ENCODE measurements at places on chromosomes 6 and 20.
A peak's percentile ranks its signal among the peaks of the same experiment; 100 is the strongest.

DNA sequence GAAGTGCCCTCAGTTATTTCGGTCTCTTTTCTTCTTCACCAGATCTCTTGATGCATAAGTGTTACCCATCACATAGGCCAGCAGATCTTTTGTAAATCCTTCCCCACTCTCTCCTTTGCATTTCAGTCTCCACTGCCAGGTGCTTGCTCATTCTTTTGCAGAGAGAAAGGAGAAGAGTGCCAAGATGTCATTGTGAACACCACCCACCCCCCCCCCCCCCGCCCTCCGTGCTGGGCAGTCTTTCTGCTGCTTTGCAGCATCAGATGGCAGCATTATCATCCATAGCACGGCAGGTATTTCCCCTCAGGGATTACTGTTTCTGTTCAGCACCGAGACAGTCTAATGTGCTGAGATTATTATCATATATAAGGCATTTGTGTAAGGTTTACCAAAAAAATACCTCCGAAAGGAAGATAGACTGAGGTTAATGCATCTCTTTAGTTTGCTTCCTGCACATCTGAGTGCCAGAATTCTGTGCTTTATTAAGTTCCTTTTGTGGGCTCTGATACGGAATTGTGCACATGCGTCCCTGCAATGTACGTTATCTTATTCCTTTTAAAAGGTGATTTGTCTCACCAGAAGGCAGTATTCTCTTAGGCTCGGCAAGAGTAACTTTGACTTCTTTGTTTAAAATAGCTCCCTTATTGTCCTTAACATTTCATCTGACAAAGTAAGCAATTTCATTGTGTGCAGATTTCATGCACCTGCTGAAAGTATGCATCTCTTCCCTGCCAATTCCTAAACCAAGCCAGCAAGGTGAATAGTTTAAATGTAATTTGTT is 128.8 kb downstream of the PHACTR1 start:
- no peak for DNase-seq

- DNase-seq, result no peak
Measured at GRCh38 chr20:46209930-46210671, 92.0 kb downstream of the CD40 start.

DNA sequence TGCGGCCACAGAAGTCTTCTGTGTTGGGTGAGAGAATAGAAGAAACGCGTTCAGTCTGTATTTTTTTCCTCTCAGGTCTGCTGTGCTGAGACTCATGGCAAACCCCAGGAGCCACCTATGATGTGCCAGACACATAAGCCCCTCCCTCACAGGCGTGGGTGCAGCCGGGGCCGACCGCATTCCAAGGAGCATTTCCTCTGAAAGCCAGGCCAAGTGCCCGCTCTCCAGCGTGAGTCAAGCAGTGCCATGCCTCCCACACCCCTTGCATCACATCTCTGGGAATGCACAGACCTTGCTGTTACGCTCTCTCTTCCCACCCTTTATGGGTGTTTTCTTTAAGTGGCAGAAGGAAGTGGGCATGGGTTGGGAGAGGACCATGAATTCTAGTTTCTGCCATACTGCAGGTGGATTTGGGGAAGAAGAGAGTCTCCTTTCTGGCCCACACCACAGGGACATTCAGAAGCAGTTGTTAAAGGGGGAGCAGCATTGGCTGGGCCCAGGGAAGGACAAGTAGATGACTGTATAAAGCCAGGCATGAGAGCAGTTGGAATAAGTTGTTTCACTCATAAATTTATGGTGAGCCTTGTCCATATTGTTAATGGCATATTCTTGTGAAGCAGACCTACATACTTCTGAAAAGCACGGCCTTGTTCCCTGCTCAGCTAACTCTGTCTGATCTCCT is 37.1 kb upstream of the TFAP2A start:
- no peak for DNase-seq

- DNase-seq, result no peak
Measured at GRCh38 chr6:161242113-161242512, 31.7 kb downstream of the AGPAT4 start.

GRCh38 chr6:142944124-142945048 is 590 bp downstream of the HIVEP2 start:
- peak; percentile 94 for DNase-seq

DNA sequence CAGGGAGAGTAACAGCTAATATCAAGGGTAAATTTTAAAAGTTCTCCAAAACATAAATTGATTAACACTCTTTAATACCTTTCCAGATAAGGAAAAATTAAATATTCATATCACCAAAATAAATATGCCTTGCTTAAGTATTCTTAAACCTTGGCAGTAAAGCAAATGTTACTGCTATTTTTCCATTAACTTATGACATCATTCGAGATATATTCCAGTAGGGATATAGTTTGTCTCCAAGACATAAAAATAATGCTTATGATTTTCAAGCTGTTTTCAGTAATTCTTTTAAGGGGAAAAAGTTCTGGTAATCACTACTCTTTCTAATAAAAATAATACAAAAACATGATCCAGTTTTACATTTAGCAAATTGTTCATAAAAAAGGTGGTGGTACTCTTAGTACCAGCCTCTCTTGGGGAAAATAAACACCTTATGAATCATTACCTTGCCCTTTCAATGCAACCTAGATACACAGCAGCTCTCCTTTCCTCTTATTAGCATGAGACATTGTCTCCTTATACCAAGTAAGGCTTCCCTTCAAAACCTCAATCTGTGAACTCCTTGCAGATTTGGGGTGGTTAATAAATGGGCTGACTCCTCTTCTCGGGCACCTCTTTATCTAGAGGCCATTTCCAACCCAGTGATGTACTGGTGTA is 31.5 kb upstream of the LTV1 start:
- DNase-seq, result no peak

DNA sequence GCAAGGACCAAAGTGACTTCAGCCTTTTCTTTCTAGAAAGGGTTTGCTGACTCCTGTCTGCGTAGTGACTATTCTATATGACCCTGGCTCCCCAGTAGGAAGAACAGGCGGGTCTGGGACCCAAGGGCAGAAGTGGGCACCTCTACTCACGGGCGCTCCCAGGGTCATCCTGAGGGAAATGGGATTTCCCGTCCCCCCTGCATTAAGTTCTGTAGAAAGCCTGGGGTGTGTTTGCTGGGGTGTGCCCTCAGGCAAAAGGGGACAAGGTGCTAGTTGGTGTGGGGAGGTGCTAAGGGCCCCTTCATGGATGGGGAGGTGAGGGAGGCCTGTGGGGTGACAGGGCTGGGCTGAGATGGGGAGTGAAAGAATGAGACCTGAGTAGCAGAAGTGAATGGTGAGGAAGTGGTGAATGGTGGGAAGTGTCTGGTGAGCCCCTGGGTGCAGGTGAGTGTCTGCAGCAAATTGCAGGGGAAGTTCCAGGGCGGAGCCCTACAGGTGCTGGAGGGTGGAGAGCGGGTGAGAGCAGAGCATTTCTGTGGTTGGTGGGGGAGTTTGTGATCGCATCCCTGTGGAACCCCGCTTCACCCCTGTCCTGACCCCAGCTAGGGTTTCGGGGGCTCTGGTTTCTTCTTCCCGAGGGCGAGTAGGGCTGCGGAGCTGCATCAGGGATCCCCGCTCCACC is 21.1 kb downstream of the RAET1L start:
- no peak for DNase-seq

- DNase-seq, result no peak
Measured at GRCh38 chr6:155062866-155063341, 67.8 kb downstream of the TIAM2 start.

DNA sequence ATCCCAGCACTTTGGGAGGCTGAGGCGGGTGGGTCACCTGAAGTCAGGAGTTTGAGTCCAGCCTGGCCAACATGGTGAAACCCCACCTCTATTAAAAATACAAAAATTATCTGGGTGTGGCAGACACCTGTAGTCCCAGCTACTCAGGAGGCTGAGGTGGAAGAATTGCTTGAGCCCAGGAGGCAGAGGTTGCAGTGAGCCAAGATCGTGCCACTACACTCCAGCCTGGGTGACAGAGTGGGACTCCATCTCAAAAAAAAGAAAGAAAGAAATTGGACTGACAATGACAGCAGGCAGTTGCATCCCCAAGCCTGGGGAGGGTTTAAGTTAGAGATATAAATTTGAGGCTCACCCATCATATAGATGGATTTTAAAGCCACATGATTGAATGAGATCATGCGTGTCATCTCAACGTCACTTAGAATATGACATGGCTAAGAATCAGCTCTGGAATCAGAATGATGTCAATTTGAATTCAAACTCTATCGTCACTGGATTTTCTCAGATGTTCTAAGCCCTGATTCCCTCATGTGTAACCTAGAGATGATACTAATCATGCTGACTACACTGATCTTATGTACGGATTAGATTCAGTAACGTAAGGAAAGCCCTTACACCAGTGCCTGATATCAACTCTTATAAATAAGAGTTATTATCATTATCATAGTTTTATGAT is 534.0 kb upstream of the JARID2 start:
- DNase-seq, result no peak

All from stimulated activated CD4-positive, alpha-beta T cell treated with anti-CD3 and anti-CD28 coated beads, Interleukin-1b, Interleukin-23, amount 100 ng/mL, for 4 hours (primary cell).